Stomach (tissue), 19 donors: ENCODE measurements at places on chromosomes 3 and 15. TPM values are rescaled to one million over a fixed set of nuclear protein-coding genes. Genes with fewer than 3 reads are reported as not detected.

ALDH1A2 gene
- 0.45 TPM for total RNA-seq

NLGN1 gene
- total RNA-seq, result 45.2 TPM

GPR62 gene
- not detected for total RNA-seq

TGM5 gene
- not detected for total RNA-seq

CNTN3 gene
- 1.2 TPM for total RNA-seq

CGNL1 gene
- total RNA-seq, result 36.2 TPM

GABRR3 gene
- total RNA-seq, result not detected

NOX5 gene
- total RNA-seq, result 0.18 TPM

MINAR1 gene
- total RNA-seq, result not detected

GOLGA6D gene
- not detected for total RNA-seq

NAALADL2 gene
- total RNA-seq, result 43.7 TPM

GOLGA8M gene
- total RNA-seq, result not detected

CFAP100 gene
- not detected for total RNA-seq

QTRT2 gene
- 51.6 TPM for total RNA-seq

THBS1 gene
- 112 TPM for total RNA-seq

ECT2 gene
- total RNA-seq, result 28.1 TPM

CP gene
- total RNA-seq, result not detected

CLDN16 gene
- not detected for total RNA-seq

GRK7 gene
- 0.29 TPM for total RNA-seq

GP9 gene
- total RNA-seq, result not detected

RASL12 gene
- total RNA-seq, result 20.0 TPM

TMEM40 gene
- not detected for total RNA-seq

TMEM44 gene
- total RNA-seq, result 20.9 TPM

CLDN18 gene
- total RNA-seq, result 1.4 TPM

C2CD4A gene
- not detected for total RNA-seq

CYP8B1 gene
- total RNA-seq, result not detected

RNF111 gene
- 14.5 TPM for total RNA-seq

FSIP1 gene
- 1.1 TPM for total RNA-seq

SCAMP5 gene
- total RNA-seq, result 8.8 TPM

GOLGA8O gene
- not detected for total RNA-seq

GABPB1 gene
- 38.5 TPM for total RNA-seq

GOLGA8Q gene
- 1.8 TPM for total RNA-seq

CCDC80 gene
- total RNA-seq, result 158 TPM

TMC3 gene
- total RNA-seq, result not detected

MYO5C gene
- total RNA-seq, result 28.4 TPM

AMIGO3 gene
- total RNA-seq, result not detected

FANCD2OS gene
- not detected for total RNA-seq

ZPLD1 gene
- 0.58 TPM for total RNA-seq

LRRC15 gene
- total RNA-seq, result 0.37 TPM

HRG gene
- not detected for total RNA-seq

MYL3 gene
- total RNA-seq, result not detected

PLSCR2 gene
- not detected for total RNA-seq

AGBL1 gene
- under 0.01 TPM for total RNA-seq

WDR93 gene
- total RNA-seq, result not detected

ANKRD63 gene
- not detected for total RNA-seq

CELF6 gene
- 1.9 TPM for total RNA-seq

CYP1A1 gene
- total RNA-seq, result not detected

GOLGA8H gene
- total RNA-seq, result 2.0 TPM
